ENCODE measurements at places on chromosomes 4 and X.

DNA sequence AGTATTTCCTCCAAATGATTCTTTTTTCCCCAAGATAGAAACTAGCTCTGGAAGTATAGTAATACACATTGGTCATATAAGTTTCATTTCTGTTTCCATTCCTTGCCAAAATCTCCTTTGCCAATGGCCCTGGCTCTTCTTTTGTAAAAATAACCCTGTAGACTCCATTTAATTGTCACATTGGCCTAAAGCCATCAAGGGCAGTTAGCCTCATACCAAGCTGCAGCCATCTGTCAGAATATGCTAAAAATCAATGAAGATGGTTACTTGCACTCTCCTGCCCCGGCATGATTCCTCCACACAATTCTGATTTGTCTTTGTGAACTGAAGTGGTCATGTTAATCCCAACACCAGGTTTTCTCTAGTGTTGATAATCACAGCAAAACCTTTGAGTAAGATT, 380.5 kb downstream of the SH2D1A start:
- DNase-seq: no peak

- no peak for DNase-seq
Measured at GRCh38 chr4:126853715-126854114, 779.0 kb upstream of the INTU start.

DNA sequence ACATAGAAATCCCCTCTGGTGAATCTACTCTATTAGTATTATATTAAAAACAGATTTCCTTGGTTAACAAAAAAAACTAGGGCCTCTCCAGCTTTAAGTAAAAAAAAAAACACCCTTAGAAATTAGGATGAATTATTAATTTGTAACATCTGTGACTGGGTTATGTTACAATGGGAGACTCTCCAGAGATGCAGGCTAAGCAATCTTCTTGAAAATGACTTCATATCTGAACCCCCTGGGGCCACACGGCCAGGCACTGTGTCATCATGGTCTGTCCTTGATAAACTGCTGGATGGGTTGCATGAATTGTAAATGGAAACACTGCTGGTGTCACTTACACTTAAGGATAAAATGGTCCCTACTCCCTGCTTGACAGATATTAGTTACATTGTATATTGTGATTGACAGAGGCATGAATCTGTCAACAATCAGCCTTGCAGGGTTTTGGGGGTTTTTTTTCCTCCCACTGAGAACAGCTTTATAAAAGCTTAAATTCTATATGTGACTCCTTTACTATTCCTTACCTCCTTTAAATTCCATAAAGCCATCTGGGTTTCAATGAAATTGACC, 49.1 kb downstream of the PRKG2 start:
- DNase-seq: no peak

DNA sequence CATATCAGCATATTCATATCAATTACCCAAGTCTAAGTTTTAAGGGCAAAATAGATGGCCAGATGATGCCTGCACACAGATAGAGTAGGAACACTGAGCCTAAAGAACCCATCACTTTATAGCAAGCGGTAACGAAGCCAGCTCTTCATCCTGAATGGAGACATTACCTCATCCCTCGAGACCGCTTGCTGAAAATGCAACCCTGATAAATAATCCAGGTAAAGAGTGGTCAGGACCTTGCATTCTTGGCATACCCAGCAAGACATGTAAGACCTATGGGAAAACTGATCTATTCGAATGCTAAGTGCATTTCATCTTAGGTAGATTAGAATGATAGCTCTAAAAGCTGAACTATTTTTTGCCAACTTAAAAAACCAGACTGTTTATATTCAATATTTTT, 25.3 kb downstream of the DCHS2 start:
- no peak for DNase-seq

DNA sequence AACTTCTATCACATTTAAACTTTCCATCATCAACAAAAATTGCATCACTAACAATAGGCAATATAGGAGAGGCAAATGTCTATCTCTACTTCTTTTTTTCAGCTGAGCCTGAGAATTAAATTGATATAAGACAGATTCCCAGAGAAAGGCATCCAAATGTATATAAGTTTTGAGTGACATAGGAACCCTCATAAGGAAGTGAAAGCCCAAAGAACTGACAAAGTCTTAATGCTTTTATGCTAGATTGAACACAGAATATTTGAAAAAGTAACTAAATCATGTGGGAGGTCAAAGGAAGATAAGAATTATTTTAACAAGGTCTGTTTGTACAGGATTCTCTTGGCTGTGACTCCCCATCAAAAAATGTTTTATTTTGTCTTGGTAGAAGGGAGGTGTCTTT, 714.9 kb downstream of the GRXCR1 start:
- no peak for DNase-seq

- no peak for DNase-seq
Measured at GRCh38 chrX:111354496-111354895, 57.5 kb downstream of the DCX start.

- no peak for DNase-seq
Measured at GRCh38 chrX:22237479-22237878, 35.2 kb upstream of the CBLL2 start.

GRCh38 chr4:164192844-164193243, 561.1 kb upstream of the SMIM31 start:
- no peak for DNase-seq

DNA sequence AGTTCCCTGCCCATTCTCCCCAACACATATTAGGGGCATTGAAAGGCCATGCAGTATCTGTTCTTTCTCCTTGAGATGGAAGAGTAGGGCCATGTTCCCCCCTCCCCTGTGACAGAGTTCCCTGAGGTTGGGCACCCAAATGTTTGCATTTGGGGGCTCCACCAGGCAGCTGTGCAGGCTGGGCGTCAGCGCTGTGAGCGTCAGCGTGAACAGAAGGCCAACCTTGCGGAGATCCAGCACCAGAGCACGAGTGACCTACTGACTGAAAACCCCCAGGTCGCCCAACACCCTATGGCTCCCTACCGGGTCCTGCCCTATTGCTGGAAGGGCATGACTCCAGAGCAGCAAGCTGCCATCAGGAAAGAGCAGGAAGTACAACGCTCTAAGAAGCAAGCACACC, 3.9 kb downstream of the HSD17B10 start:
- DNase-seq: no peak

DNA sequence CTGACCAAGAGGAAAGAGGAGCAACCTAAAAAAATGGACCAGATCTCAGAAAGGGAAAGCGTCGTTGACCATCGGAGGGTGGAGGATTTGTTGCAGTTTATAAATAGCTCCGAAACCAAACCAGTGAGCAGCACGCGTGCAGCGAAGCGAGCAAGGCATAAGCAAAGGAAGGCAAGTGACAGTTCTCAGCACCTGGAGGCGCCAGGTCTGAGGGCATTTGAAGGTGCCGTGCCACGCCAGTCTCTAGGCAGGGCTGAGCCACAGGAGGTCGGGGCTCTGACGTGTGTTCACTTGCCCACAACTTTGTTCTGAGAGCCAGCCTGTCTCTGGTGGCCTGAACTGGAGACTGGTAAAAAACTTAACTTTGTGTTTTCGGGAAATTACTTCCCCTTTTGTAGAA, 59.7 kb downstream of the TNIP2 start:
- DNase-seq: no peak

DNA sequence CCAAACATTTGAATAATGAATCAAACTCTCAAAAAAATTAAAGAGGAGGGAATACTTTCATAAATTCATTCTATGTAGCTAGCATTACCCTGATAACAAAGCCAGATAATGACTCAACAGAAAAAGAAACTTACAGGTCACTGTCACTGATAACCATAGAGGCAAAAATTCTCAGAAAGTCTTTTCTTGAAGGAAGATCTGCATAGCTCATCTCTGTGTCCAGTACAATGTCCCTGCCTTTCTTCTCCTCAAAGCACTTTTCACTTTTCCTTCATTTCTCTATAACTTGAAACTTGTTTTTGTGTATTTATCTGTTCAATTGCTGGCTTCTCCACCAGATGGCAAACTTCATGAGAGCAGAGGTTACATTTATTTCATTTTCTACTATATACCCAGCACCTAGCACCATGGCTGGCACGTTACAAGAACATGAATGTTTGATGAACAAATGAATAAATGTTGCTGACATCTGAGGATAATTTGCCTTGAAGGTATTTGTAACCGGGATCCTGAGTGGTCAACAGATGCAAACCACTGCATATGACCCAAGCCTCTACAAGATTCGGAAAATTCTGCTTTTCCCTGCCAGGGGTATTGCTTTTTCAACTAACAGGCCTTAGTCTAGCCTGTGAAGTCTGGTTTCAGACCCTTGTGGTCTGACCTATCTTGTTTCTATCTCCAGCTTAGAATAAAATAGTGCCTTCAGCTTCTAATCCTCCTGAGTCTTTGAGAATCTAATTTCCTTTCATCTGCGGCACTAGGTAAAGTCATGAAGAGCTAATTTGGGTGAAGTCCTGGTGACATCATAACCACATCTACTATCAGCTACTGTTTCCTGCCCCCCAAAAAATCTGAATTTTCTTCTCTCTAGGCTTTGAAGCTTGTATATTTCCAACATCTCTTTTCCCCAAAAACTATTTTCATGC, 52.5 kb upstream of the ANTXR2 start:
- DNase-seq: no peak

DNA sequence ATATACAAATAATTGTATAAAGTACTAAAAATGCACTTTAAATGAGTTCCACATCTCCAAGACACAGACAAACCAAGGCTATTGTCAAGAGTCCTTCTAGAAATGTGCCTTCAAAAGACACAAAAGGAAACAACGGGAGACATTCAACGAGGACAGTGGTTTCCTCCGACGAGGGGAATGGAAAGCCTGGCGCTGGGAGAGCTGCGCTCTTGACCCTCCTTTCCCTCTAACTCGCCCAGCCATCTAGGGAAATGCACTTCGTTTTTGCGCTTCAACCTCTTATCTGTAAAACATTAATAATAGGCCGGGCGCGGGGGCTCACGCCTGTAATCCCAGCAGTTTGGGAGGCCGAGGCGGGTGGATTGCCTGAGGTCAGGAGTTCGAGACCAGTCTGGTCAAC, 37.0 kb downstream of the ZFP42 start:
- DNase-seq: no peak

Data from SIG-M5 (cell line).